ENCODE measurements at places on chromosomes 1 and 21. TPM values are rescaled to one million over a fixed set of nuclear protein-coding genes. Genes with fewer than 3 reads are reported as not detected.

Gene APCS
- polyA plus RNA-seq = not detected

Gene GADD45A
- polyA plus RNA-seq = 276 TPM

Gene OR2L5
- polyA plus RNA-seq = not detected

Gene CFAP107
- 0.11 TPM for polyA plus RNA-seq

Gene PDIK1L
- 1.7 TPM for polyA plus RNA-seq

Gene NUF2
- polyA plus RNA-seq = 0.22 TPM

Gene FAM3B
- 53.6 TPM for polyA plus RNA-seq

Gene AMY1A
- polyA plus RNA-seq = not detected
